ENCODE measurements at places on chromosomes 7 and 10. TPM values are rescaled to one million over a fixed set of nuclear protein-coding genes. Genes with fewer than 3 reads are reported as not detected.

DNA sequence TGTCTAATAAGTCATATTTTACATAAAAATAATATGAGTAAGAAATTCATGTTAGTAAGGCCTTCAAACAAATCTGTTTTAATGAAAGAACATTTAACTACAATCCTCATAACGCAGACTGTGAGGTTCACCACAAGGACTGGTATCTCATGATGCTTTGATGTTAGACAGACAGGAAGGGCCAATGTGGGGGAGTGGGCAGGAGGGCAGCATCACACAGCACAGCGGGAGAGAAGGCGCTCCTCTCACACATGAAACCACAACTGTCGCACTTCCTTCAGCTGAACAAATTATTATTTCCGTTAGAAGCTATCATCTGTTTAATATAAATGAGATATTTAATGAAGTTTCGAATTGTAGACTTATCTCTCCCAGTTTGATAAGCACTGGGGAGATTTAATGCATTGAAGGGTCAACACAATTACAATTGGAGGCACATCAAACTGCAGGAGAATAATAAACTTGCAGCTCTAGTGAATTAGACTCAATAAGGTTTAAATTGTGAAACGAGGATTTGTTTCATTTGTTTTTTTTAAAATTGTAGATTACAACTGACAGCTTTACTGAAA is 466.1 kb downstream of the PARD3 start:
- no peak for DNase-seq

- DNase-seq: no peak
Measured at GRCh38 chr10:2839081-2839725, 228.1 kb upstream of the PFKP start.

DNA sequence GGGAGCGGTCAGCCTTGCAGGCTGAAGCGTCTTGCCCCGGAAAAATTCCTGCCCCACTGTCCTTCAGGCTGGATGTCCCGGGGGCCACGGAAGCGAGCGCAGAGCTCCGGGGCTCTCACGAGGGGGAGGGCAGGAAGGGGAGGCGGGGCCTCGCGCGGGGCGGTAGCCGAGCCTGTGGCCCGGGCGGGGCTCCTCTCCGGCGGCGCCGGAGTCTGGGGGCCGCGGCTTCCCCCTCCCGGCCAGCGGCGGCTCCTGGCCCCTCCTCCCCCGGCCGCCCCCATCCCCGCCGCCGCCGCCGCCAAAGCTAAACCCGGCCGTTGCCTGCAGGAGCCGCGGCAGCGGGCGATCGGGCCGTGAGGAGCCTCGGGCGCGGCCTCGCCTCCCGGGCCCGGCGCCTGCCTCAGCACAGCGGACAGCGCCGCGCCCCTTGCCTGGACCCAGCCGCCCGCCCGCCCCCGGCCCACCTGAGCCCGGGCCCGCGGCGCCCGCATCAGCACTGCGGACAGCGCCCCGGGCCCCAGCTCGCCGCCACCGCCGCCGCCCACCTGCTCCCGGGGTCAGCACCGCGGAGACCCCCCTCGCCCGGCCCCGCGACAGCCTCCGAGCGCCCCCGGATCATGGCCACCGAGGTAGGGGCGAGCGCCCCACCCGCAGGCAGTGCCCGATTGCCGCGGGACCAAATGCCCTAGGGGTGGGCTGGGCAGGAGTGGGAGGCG is at the start of gene GOLGA7B:
GOLGA7B (plus strand) TSS at position 157 of the 716 bp plus-strand sequence; CDS start at position 618, 461 bp downstream.
- DNase-seq: no peak

GRCh38 chr10:104957178-104957841 is 316.2 kb downstream of the SORCS3 start:
- no peak for DNase-seq

DNA sequence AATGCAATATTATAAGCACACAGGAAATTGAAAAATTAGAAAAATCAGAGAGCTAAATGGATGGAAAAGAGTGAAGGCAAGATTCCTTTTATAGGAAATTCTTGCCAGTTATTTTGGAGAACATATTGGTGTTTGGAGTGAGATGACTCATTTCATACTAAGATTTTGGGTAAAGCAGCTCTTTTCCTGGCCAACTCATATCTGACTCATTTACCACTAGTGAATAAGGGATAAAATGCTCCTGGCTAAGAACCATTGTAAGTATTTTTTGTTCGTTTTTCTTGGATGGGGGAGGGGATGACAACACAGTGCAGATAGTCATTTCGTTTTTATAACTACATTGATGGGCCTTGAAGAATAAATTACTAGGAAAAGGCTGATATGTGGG is 139.3 kb downstream of the TWIST1 start:
- DNase-seq: peak; percentile 93

DNA sequence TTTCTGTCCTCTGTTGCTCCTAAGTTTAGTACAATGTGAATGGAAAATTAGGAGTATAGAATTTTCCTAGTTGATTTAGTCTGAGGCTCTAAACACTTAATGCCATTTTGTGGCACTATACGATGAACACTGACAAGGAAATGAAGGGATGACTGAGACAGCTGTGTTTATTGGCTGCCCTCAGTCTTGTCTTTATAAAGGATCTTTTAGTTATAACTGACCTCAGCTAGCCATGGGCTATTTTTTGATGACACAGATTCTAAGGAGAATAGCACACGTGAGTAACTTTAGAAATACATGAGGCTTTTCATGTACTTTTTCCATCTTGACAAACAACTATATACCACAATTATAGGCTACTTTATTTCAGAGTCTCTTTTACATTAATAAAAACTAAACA is 113.7 kb downstream of the PRKG1 start:
- DNase-seq: no peak

DNA sequence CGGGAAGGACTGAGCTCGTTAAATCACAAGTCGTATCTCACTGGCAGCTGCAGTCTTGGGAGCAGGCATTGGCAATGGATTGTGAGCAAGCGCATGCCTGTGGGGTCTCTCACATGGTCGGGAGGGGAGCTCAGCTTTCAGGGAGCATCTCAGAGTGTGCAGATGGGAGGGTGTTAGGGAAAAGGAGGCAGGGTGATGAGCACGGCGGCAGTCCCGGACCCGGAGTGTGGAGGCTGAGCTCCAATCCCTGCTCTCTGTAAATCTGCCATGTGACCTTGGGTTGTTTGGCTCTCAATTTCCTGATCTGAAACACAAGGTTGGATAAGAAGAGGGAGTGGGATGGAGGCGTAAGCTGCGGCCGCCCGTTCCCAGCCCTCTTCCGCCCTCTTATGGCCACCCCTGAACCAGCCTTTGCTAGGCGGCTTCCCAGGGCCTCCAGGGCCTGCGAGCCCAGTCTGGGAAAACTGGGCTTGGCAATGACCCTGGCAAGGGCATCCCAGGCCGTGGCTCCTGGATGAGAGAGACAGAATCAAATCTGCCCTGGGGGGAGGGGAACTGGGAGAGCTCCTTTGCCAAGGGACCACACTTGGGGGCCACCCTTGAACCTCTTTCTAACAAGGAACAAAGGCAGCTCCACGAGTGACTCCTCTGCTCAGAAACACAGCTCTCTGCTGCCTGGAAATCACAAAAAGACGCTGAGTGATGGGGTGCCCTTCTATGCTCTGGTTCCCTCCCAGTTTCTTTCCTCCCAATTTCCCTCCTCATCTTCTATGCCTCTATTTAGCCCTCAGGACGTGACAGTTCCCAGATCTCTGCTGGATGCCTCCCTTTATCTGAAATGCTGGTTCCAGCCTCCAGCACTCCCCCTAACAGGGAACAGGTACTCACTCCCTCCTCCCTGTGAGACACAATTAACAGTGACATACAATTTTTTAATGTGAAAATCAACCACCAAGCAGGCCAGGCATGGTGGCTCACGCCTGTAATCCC is 41.7 kb upstream of the LOXL4 start:
- DNase-seq: peak; percentile 80

- no peak for DNase-seq
Measured at GRCh38 chr10:30630571-30630970, 1.0 kb upstream of the LYZL2 start.

GRCh38 chr10:77492368-77492994 is 145.1 kb downstream of the KCNMA1 start:
- no peak for DNase-seq

GRCh38 chr7:116311816-116312471 is 101.6 kb downstream of the TES start:
- DNase-seq: no peak

- no peak for DNase-seq
Measured at GRCh38 chr7:83149466-83149865, 13.2 kb downstream of the PCLO start.

GRCh38 chr10:79445977-79446757 is 743 bp upstream of the ZCCHC24 start:
- DNase-seq: no peak

DNA sequence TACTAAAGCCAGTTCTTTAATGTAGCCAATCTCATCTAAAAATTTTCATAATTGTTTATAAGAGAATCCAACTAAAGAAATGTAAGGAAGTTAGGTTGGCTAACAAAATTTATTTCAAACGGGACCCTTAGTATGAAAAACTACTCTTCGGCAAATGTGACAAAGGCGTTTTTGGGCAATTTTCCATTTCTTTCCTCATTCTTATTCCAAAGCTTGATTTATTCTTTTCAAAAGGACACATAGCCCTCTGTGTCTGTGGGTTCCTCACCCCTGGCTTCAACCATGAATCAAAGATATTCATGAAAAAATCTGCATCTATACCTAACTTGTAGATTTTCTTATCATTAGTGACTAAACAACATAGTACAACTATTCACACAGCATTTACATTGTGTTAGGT is 195.9 kb downstream of the ZMYND11 start:
- no peak for DNase-seq

DNA sequence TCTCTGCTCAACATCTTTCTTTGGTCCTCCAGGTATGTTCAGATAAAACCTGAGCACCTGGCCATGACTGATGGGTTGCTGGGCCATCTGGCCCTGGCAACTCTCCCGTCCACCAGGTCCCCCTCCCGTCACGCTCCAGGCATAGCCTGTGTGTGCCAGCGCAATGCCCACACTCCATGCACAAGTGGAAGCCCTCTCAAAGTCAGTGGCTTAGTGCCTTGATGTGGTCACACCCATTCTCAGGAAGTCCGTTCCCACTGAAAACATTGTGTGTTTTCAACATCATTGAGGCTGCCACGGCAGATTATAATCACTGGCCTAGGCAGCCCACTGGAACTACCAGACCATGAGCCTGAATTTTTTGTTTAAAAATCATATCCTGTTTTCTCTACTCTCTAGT is 170.6 kb upstream of the LANCL2 start:
- no peak for DNase-seq

DNA sequence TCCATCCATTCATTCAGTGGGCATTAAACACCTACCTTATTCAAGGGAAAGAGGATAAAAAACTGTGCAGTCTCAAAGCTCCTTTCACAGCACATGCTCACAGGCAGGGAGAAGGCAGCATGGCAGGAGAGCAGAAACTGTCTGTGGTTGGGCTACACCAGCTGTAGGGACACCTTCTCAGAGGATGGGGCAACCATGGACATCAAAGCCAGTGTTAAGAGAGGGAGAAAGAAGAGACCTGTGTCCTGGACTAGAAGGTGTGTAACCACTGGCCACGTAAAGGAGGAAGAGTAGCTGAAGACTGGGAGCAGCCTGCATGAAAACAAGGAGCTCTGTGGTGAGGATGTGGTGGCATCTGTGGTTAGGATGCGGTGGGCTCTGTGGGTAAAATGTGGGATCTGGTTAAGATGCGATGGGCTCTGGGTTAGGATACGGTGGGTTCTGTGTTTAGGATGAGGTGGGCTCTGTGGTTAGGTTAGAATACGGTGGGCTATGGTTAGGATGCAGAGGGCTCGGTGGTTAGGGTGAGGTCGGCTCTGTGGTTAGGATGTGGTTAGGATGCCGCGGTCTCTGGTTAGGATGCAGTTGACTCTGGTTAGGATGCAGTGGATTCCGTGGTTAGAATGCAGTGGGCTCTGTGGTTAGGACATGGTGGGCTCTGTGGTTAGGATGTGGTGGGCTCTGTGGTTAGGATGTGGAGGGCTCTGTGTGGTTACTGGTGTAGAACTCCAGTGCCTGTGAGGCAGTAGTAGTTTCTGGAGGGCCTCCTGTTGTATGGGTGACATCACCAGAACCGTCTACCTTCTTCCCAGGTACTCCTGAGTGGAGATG is 197.6 kb downstream of the WDR37 start:
- DNase-seq: no peak

DNA sequence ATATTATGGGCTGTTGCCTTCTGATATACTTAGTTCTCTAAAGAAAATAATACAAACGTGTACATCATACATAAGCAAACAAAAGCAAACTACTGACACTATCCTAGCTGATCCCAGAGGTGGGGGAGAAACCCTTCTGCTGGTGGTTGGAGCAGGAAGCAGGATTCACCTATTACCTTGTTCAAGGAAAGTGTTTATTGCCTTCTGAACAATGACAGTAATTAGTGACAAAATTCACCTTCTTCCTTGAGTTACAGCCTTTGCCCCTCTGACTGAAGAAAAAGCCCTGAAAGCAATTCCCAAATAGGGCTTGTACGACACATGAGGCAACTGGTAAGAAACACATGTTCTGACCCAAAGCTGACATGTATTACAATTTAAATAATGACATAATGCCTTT is 118.8 kb upstream of the AKR1E2 start:
- no peak for DNase-seq

GRCh38 chr7:150357771-150358427 is 10.7 kb upstream of the REPIN1 start:
- DNase-seq: no peak

DNA sequence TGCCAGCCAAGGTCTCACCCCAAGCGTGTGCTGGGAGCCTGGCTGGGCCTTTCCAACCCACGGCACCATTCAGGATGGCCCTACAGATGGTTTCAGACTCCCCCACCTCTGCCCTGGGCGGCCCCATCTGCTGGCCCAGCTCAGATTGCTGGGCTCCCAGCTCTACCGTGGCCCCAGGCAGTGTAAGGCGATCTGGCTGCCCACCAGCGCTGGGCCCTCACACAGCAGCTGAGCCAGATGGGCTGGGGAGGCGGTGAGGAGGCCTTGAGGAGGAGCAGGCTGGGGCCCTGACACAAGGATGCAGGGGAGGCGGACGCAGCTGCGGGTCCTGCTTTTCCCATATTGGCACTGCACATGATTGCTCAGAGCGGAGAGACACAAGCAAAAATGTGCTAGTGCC is 162.8 kb downstream of the NRF1 start:
- no peak for DNase-seq

- no peak for DNase-seq
Measured at GRCh38 chr7:129721068-129721467, 109.5 kb downstream of the NRF1 start.

GRCh38 chr7:27763983-27764508 is 24.1 kb downstream of the TAX1BP1 start:
- no peak for DNase-seq

DNA sequence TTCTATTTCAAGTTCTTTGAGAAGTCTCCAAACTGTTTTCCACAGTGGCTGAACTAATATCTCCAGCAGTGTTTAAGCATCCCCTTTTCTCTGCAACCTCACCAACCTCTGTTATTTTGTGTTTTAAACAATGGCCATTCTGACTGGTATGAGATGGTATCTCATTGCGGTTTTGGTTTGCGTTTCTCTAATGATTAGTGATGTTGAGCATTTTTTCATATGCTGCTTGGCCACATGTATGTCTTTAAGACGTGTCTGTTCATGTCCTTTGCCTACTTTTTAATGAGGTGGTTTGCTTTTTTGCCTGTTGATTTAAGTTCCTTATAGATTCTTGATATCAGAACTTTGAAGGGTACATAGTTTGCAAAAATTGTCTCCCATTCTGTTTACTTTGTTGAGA is 156.6 kb upstream of the IMMP2L start:
- no peak for DNase-seq

Gene ANKRD61
- total RNA-seq: not detected

Gene UCN3
- not detected for total RNA-seq

Gene MNX1
- total RNA-seq: not detected

Gene BHLHA15
- total RNA-seq: not detected

Gene FKBP9
- 259 TPM for total RNA-seq

Gene CFAP46
- 1.3 TPM for total RNA-seq

Gene CHST15
- 7.2 TPM for total RNA-seq

Gene CREM
- total RNA-seq: 22.2 TPM

Gene IDI2
- not detected for total RNA-seq

Gene SPDYE9
- not detected for total RNA-seq

Gene TNKS2
- 29.4 TPM for total RNA-seq

All from HFFc6 (cell line).